SJCRH30 (cell line): ENCODE measurements at places on chromosomes 5 and 9.
A peak's percentile ranks its signal among the peaks of the same experiment; 100 is the strongest.

GRCh38 chr9:117231012-117231411, 183.8 kb downstream of the ASTN2 start:
- DNase-seq: no peak

DNA sequence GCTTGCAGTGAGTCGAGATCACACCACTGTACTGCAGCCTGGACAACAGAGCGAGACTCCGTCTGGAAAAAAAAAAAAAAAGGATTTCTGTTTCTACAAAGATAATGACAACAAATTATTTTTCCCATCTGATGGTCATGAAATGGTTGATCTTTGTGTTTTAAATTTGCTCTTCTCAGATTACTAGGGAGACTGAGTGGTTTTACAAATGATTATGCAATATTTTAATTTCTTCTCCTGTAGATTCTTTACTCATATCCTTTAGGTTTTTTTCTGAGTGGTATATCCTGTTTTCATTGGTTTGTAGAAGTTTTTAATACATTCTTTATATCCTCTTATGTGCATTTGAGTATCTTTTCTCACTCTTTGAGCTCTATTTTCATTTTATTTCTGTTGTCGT, 20.6 kb upstream of the AUH start:
- DNase-seq: no peak

GRCh38 chr5:177372910-177373309, 11.3 kb upstream of the SLC34A1 start:
- DNase-seq: no peak

- DNase-seq: no peak
Observed at GRCh38 chr9:8261737-8262136, 462.2 kb upstream of the DMAC1 start.

- DNase-seq: peak; percentile 92
Observed at GRCh38 chr9:129584136-129584535, 36.8 kb downstream of the C9orf50 start.

DNA sequence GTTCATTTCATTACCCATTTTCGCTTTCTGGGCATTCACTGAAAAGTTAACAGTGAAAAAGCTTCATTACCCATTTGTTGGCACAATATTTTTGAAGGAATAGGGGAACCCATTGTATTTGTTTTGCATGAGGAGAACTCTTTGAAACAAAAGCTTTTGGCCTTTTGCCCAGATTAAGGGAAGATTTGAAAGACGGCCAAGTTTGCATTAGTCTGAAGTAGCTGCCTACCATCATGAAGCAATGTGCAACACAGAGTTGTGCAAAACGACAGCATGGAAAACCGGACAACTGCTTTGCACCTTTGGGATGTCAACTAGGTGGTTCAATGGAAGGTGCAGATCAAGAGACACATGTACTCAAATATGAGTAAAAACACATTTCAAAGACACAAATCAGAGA, 84.9 kb downstream of the TRPM3 start:
- peak; percentile 42 for DNase-seq

GRCh38 chr5:125412561-125413495, 666.4 kb upstream of the ZNF608 start:
- peak; percentile 85 for DNase-seq

DNA sequence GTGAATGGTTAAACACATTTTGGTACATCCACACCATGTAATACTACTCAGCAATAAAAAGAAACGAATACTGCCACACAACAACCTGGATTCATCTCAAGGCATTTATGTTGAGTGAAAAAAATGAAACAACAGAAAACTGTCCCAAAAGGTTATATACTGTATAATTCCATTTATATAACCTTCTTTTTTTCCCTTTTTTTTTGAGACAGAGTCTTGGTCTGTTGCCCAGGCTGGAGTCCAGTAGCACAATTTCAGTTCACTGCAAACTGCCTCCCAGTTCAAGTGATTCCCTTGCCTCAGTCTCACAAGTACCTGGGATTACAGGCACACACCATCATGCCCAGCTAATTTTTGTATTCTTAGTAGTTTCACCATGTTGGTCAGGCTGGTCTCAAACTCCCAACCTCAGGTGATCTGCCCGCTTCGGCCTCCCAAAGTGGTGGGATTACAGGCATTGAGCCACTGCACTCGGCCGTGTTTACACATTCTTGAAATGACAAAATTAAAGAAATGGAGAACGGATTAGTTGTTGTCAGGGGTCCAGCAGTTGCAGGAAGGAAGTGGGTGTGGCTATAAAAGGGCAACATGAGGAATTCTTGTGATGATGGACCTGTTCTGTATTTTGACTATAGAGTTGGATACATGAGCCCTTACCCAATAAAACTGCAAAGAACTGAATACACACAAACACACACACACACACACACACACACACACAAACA, 17.4 kb downstream of the PPP6C start:
- no peak for DNase-seq

DNA sequence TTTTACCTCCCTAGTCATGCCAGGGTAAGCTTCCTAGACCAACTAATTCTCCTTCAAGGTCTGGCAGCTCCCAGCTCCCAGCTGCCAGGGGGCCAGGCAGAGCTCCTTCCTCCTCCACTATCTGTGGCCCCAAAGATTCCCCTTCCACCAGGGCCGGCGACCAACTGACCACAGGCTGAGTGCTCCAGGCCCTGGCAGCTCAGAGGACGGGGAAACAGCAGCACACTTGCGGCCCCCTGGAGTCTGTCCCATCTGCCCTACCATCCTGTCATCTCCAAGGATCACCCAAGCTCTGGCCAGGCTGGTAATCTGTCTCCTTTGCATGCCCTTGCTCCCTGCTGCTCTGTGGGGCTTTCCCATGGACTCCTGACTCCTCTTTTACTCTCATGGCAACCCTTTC, 31.2 kb upstream of the BASP1 start:
- DNase-seq: no peak

DNA sequence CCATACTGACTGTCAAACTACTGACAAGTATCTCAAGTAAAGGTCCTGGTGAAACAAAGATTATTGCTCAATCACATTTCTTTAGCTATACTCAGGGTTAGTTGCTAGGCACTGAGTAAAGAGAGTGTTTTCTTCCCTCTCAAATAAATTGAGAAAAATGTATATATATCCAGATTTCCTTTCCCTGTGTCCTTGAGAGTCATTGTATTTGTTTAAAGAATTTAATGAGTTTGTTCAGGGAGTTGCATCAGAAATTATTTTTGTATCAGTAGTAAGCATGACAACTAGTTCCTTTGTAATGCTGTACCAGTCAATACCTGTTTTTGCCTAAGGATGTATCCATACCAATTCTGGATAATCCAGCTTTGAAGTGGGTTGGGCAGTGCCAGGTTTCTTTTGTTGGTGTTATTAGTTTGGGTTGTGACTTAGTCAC, 3.2 kb upstream of the ANKHD1 start:
- DNase-seq: no peak

DNA sequence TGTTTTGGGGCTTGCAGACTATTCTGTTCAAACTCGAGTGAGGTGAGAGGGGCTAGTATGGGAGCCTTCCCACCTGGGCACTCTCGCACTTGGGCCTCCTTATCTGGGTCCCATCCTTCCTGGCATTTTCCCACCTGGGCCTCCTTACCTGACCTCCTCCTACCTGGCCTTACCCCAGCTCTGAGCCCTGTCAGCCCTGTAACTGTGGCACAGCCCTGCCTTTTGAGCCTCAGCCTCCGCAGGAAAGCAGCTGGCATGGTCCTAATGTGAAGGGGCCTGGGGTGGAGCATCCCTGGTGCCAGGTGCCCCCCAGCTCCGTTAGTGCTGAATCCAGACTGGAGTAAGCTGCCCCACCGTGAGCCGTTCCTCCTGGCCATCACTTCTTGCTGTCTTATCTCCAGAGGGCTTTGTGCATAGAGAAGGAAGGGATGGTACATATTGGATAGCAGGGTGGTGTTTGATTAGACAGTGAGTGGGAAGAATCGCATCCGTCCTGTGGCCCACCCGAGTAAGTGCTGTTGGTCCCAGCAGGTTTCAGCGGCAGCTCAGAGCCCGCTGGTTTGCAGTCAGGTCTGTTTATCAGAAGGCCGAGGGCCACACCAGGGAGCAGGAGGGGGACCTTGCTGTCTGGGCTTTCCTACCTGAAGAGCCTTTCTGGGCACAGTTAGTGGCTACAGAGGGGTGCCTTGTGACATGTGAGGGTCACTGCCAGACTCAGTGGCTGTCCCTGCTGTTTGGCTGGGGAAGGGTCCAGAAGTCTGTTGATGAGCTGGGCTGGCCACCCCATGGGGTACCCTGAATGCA, 76.5 kb downstream of the WNK2 start:
- no peak for DNase-seq

GRCh38 chr5:80315244-80315643, 4.6 kb upstream of the SPZ1 start:
- no peak for DNase-seq

DNA sequence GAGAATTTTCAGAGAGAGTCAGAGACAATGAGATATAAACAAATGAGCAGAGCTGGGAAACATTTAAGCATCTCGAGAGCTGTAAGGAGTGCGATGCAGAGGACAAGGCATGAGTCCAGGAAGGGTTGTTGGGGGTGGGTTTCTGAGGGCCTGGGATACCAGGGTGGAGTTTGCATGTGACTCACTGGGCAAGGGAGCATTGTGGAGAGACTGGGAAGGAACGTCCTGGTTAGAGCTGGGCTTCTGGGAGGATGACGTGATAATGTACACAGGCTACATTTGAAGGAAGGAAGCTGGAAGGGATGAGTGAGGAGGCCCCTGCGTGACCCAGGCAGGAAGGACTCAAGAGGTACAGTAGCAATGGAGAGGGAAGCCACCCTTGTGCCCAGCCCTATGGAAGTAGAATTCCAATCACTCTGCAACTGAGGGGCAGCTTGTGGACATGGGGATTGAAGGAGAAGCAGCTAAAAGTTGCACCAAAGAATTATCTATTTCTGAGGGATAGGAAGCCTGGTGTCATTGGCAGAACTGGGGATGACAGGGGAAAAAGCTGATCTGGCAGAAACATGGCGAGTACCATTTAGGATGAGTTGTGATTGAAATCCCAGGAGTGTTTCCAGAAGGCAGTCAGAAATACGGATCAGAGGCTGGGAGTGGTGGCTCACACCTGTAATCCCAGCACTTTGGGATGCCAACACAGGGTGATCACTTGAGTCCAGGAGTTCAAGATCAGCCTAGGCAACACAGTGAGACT, 59.3 kb upstream of the AFAP1L1 start:
- no peak for DNase-seq

GRCh38 chr9:89862316-89862715, 257.5 kb downstream of the GADD45G start:
- no peak for DNase-seq

- no peak for DNase-seq
Observed at GRCh38 chr5:95605786-95606185, 14.1 kb upstream of the GPR150 start.
